ENCODE measurements at places on chromosomes 4 and X.

- no peak for DNase-seq
These were observed 31.8 kb downstream of the PDHA1 start for GRCh38 chrX:19375546-19375945.

DNA sequence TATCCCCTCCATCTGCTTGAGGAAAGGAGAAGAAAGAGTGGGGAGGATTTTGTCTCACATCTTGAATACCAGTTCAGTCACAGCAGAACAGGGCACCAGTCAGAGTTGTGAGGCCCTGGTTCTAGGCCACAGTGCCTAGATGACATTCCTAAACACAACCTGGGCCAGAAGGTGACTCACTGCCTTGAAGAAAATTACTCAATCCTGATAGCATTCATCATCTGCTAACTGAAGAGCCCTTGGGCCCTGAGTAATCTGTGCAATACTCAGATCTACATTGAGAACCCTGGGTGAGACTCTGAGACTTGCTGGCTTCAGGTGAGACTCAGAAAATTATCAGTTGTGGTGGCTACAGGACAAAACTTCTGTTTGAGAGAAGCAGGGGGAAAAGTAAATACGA is 20.5 kb upstream of the PRR32 start:
- DNase-seq: no peak

DNA sequence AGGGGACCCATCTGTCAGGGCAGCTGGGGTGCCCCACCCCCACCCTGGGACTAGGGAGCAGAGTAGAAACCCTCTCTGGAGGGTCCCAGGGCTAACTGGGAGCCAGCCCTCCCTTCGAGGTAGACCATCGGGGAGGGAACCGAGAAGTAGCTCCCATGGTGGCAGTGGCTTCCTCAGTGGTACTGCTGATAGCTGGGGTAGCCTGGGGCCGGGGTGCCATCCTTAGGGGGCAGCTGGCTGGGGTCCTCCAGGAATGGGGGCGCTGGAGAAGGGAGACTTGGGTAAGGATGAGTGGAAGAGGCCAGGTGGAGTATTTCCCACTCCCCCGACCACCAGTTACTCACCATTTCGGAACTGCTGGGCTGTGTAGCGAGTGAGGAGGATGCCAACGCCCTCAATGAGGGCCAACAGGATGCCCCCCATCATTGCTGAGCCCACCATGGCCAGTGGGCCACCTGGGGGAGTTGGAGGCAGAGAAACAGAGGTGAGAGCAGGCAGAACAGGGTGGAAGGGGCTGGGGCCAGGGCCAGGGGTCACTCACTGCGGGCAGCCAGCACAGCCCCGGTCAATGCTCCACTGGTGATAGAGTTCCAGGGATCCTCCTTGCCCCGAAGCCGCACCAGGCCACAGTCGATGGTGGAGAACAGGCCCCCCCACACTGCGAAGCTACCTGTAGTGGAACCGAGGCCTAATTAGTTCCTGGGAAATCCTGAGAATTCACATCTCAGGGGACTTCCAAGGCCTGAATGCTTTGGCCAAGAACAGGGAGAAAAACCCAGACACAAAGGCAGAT is 3.8 kb downstream of the TIMM17B start:
- no peak for DNase-seq

- DNase-seq: no peak
These were observed 148.5 kb upstream of the PJA1 start for GRCh38 chrX:69313617-69314290.

- DNase-seq: no peak
These were observed 641.3 kb downstream of the RPA4 start for GRCh38 chrX:97524997-97525396.

DNA sequence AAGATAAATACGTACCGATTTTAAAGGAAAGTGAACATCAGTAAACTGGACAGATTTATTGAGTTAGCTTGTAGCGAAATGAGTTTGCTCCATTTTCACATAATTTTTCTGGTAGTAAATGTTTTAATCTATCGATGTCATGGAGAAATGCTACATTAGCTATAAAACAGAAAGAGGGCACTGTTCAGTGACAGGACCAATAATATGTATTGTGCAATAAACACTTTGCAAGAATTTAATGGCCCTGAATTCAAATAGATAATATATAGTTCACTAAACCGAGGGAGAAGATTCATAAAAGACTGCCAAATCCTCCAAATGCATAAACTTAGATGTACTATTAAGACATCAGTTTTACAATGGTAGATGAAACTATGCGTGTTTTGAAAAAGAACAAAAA is 516.3 kb downstream of the ADGRL3 start:
- no peak for DNase-seq

DNA sequence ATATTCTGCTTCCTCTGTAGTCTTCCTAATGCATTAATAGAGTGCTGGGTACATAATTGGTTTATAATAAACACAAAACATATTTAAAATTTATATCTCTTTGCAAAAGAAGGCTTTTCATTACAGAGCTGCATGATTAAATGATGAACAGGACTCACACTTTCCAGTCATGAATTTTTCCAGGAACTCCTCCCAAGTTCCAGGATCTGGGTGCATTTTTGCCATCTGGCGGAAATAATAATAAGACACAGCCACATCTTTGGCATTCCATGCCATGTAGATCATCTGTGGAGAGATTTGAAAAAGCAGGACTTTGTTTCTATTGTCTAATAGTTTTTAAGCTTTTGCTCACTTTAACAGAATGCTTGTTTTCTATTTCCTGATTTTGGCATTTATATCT is 40.2 kb upstream of the SULT1B1 start:
- DNase-seq: no peak

GRCh38 chr4:157271166-157271869 is 50.8 kb downstream of the GRIA2 start:
- no peak for DNase-seq

GRCh38 chrX:41733939-41734338 is 10.0 kb downstream of the GPR82 start:
- no peak for DNase-seq
